HTR-8/SVneo (cell line): ENCODE measurements at places on chromosomes 1 and 21.

- no peak for DNase-seq
Measured at GRCh38 chr1:112904071-112904830, 51.7 kb downstream of the SLC16A1 start.

GRCh38 chr1:118821801-118822200 is 166.3 kb downstream of the TBX15 start:
- DNase-seq: no peak

- no peak for DNase-seq
Measured at GRCh38 chr1:55309786-55310504, 94.8 kb upstream of the USP24 start.

GRCh38 chr1:214670098-214670497 is 67.1 kb downstream of the CENPF start:
- DNase-seq: no peak

DNA sequence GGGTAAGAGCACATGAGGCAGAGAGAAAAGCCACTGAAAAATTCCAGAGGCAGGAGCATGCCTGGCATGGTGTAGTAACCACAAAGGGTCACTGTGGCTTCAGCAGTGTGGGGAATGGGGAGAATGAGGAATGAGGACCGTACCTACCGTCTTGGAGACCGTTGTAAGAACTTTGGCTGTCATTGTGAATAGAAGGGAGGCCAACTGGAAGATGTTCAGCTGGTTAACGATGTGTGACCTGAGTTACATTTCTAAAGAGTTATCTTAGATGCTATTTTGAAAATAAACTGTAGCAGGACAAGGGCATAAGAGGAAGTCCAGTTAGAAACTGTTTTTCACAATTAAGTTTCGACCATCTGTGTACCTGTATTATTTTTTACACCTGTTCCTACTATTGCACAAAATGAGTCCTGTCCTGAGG is 365.5 kb upstream of the SGIP1 start:
- DNase-seq: no peak

- DNase-seq: peak; percentile 88
Measured at GRCh38 chr1:32221980-32222755, at the start of the genes EIF3I and TMEM234. TSS of gene EIF3I (plus strand) at chr1:32222407. CDS start at chr1:32222442, 35 bp downstream. TSS of gene TMEM234 (minus strand) at chr1:32222353. CDS start at chr1:32222322, 31 bp downstream.

- no peak for DNase-seq
Measured at GRCh38 chr1:61085983-61086644, 3.8 kb downstream of the NFIA start.
